ENCODE measurements at places on chromosomes 6 and 20.

GRCh38 chr20:4053071-4053919, 37.9 kb upstream of the RNF24 start:
- no peak for DNase-seq

DNA sequence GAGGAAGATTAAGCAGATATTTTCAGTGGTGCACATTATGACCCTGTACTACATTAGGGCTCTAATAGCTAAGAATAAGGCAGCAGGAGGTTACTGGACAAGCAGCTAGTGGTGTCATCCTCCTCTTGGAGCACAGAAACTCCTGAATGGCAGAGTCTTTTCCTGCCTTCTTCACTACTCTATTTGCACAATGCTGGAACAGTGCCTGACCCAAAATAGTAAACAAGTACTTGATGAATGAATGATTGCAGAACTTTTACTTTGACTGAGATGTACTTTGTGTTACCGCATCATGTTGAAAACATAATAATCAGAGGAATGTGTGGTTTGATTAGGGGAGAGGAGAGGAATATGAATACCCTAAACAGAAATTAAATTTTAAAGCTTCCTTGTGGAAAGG, 30.0 kb upstream of the UST start:
- DNase-seq, result no peak

- DNase-seq, result no peak
These were observed 18.2 kb upstream of the SRC start for GRCh38 chr20:37327748-37328147.

GRCh38 chr20:1897965-1898464, 2.8 kb downstream of the SIRPA start:
- peak; percentile 54 for DNase-seq

DNA sequence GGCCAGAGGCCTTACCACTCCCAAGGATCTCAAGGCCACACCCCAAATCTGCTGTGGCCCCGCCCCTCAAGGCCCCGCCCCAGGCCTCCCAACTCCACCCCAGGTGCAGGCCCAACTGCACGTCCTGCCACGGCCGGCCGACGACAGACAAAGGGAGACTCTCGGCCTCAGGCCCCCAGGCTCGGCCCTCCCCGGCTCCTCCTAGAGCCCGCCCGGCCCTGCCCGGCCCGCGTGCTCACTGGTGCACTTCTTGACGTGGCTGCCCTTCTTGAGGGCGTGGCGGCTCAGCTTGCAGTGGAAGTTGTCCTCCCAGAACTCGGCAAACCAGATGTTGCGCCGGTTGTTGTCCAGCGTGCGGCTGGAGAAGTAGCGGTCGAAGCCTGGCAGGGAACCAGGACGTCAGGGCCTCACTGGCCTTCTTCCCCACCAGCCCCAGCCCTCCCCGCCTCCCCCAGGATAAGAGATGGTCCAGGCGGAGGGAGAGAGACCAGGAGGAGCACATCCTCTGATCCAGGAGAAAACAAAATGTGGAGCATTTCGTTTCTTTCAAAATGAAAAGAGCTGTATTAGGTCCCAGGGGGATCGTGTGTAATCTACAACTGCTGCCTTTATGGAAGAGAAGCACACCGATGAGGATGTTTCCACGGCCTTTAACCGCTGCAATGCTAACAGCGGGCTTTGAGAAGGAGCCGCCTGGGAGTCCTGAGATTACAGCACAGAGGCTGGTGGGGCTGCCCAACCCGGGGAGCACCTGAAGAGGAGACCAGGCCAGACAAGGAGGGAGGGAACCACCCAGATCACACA, 89.4 kb downstream of the GRM4 start:
- DNase-seq, result peak; percentile 78

GRCh38 chr6:81906709-81907204, 154.3 kb upstream of the TENT5A start:
- no peak for DNase-seq

GRCh38 chr6:14665827-14666724, 548.5 kb downstream of the CD83 start:
- no peak for DNase-seq

DNA sequence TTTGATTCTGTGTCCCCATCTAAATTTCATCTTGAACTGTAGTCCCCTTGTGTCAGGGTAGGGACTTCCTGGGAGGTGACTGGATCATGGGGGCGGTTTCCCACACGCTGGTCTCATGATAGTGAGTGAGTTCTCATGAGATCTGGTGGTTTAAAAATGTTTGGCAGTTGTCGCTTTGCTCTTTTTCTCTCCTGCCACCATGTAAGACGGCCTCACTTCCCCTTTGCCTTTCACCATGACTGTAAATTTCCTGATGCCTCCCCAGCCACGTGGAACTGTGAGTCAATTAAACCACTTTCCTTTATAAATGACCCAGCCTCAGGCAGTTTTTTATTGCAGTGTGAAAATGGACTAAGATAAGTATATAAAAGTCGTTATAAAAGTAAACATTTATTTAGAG, 80.5 kb upstream of the SGK1 start:
- DNase-seq, result no peak

- no peak for DNase-seq
These were observed 148.4 kb upstream of the RIMS1 start for GRCh38 chr6:71737953-71738352.

DNA sequence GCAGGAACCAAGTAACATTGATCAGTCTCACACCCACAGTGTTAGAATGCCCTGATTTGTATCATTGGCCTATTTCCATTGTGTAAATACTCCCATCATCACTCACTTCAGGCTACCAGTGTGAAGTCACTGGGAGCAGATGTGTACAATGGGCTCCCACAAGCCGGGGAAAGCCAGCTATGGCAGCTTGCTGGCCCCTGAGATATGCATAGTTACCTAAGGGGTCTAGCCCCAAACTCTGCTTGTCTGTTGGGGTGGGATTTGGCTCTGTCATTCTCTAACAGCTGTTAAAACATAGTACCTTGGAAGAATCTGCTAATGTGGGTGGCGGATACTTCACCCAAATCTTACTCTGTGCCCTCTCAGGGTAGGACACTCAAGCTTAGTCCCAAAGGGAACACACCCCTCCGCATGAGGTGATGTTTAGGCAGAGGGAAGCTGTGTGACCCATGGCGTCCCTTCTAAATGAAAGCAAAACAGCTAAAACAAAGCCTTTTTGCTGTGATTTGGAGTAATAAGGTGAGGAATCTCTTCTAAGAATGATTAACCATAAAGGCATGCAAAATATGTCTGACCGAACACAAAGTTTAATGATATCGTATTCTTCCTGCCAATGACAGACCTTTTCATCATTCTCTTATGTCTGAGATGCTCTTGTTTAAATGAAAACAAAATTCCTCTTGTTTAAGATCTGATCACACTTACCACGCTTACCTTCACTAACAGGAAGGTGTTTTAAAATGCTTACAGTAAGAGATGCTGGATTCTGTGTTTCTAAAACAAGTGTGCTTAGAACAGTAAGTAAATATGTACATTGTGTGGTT, 45.9 kb upstream of the PXDC1 start:
- DNase-seq, result no peak

DNA sequence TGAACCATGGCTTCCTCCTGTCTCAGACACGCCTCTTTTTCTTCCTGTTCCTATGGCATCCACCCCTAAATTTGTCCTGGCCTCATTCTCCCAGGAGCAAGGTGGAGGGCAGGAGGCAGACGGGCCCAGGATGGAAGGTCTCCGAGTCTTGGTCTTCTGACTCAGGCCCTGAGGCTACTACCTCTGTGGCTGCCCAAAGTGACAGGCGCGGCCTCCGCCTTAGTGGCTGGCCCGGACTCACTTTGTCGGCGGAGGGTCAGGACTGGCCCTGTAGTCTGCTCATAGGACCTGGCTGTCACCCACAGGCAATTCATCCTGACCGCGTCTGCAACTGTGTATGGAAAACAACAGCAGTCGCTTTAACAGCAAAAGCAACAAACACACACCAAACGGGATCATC, 263.1 kb upstream of the SUPT3H start:
- DNase-seq, result no peak

GRCh38 chr6:134063966-134064445, 11.6 kb upstream of the SLC2A12 start:
- DNase-seq, result peak; percentile 66

DNA sequence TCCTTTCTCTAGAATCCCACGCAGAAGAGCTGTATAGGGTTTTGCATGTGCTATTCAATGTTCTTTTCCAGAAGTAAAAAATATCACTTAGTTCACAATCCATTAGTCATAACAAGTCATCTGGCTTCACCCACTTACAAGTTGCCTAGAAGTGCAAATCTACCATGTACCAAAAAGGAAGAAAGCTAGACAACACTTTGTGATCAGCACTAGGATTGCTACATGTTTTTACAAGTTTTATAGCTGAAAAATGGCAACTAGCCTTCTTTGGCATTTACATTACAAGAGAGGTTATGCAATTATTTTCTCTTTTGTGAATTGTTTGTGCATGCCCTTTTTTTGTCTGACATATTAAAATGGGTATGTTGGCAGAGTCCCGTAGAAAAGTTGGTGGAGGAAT, 85.6 kb upstream of the PTPRK start:
- no peak for DNase-seq

- DNase-seq, result no peak
These were observed 255.6 kb downstream of the MAFB start for GRCh38 chr20:40433341-40433861.

- no peak for DNase-seq
These were observed 155.3 kb upstream of the ZNF217 start for GRCh38 chr20:53748821-53749421.

Data from hindlimb muscle (tissue), 1 donor.